ENCODE measurements at places on chromosomes 2 and 18. TPM values are rescaled to one million over a fixed set of nuclear protein-coding genes. Genes with fewer than 3 reads are reported as not detected.

Gene SOCS6
- 2.1 TPM for total RNA-seq

Gene NR4A2
- 3.8 TPM for total RNA-seq

Gene LIPG
- total RNA-seq, result not detected

Gene ASPRV1
- total RNA-seq, result 0.98 TPM

Gene CTAGE1
- total RNA-seq, result not detected

Gene FHOD3
- not detected for total RNA-seq

Gene BCL11A
- not detected for total RNA-seq

Gene GALNT5
- not detected for total RNA-seq

Gene OTOS
- total RNA-seq, result not detected

Gene NLRC4
- total RNA-seq, result 0.30 TPM

Gene BUB1
- total RNA-seq, result 120 TPM

Gene CHRND
- total RNA-seq, result not detected

Gene SCG2
- total RNA-seq, result not detected

Gene LYG2
- not detected for total RNA-seq

Gene TCF23
- total RNA-seq, result not detected

Gene ITGB6
- total RNA-seq, result not detected

Gene LOXHD1
- not detected for total RNA-seq

Gene SERPINB5
- not detected for total RNA-seq

Gene PLCL1
- total RNA-seq, result 1.2 TPM

Gene RNF103
- 19.9 TPM for total RNA-seq

Gene SEMA4C
- total RNA-seq, result 22.2 TPM

Gene PID1
- not detected for total RNA-seq

Gene CDKL4
- total RNA-seq, result not detected

Gene EHBP1
- total RNA-seq, result 23.2 TPM

Gene IGFBP2
- 0.83 TPM for total RNA-seq

Gene GCKR
- not detected for total RNA-seq

Gene MEMO1
- total RNA-seq, result 41.5 TPM

Gene RBKS
- 2.2 TPM for total RNA-seq

Gene ASAP2
- 0.25 TPM for total RNA-seq

Gene ZNF521
- not detected for total RNA-seq

Gene AP1S3
- total RNA-seq, result 6.9 TPM

Gene GPR148
- not detected for total RNA-seq

Gene WBP1
- 60.4 TPM for total RNA-seq

Gene CLHC1
- total RNA-seq, result 8.3 TPM

Gene ANKRD23
- total RNA-seq, result 16.9 TPM

Gene GULP1
- total RNA-seq, result not detected
